ENCODE measurements at places on chromosomes 13 and 19. TPM values are rescaled to one million over a fixed set of nuclear protein-coding genes. Genes with fewer than 3 reads are reported as not detected.

Gene IL4I1
- 3.7 TPM for total RNA-seq

Gene CNFN
- total RNA-seq: not detected

Gene BORA
- 3.8 TPM for total RNA-seq

Gene METTL21C
- total RNA-seq: not detected

Gene TLE6
- 8.8 TPM for total RNA-seq

- no peaks in the 10 kb centered on the region for H3K27me3 ChIP-seq
- peaks cover 9% of the 10 kb centered on the region for H3K4me1 ChIP-seq
- H3K4me3 ChIP-seq: no peak overlapping the region
These were observed 5.1 kb downstream of the ZSWIM9 start for GRCh38 chr19:48175578-48175977.

GRCh38 chr19:4851551-4852290 lies 15.7 kb downstream of the PLIN3 start:
- peaks cover 4% of the 10 kb centered on the region for H3K36me3 ChIP-seq
- peak; percentile 53 for DNase-seq
- no peak overlapping the region for H3K27ac ChIP-seq
- no peak overlapping the region for H3K4me3 ChIP-seq

- H3K4me1 ChIP-seq: no peaks in the 10 kb centered on the region
- no peak overlapping the region for H3K27ac ChIP-seq
- H3K36me3 ChIP-seq: no peaks in the 10 kb centered on the region
- DNase-seq: no peak
- H3K27me3 ChIP-seq: no peaks in the 10 kb centered on the region
These were observed 162.5 kb upstream of the TSHZ3 start for GRCh38 chr19:31511696-31512095.

- DNase-seq: no peak
- no peak overlapping the region for H3K4me3 ChIP-seq
- no peak overlapping the region for H3K27ac ChIP-seq
- no peaks in the 10 kb centered on the region for H3K27me3 ChIP-seq
- peaks cover 3% of the 10 kb centered on the region for H3K36me3 ChIP-seq
These were observed 38.1 kb downstream of the NUFIP1 start for GRCh38 chr13:44951184-44951583.

DNA sequence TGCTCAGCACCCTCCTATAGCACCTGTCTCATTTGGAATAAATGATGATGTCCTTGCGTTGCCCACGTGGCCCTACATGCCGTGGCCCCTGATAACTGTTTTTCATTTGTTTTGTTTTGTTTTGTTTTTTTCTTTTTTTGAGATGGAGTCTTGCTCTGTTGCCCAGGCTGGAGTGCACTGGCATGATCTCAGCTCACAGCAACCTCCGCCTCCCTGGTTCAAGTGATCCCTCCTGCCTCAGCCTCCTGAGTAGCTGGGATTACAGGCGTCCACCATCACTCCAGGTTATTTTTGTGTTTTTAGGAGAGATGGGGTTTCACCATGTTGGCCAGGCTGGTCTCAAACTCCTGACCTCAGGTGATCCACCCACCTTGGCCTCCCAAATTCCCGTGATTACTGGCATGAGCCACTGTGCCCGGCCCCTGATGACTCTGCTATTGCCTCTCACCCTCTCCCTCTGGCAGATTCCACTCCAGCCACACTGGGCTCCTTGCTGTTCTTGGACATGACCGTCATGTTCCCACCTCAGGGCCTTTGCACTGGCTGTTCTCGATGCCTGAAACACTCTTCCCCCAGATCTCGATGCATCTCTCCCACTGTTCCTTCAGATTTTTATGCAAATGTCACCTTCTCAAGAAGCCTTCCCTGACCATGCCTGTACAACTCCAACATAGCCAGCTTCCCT lies 7.4 kb downstream of the C5AR2 start:
- H3K36me3 ChIP-seq: no peaks in the 10 kb centered on the region
- H3K4me3 ChIP-seq: no peak overlapping the region
- DNase-seq: no peak
- no peak overlapping the region for H3K27ac ChIP-seq
- H3K4me1 ChIP-seq: no peaks in the 10 kb centered on the region
- no peaks in the 10 kb centered on the region for H3K27me3 ChIP-seq

DNA sequence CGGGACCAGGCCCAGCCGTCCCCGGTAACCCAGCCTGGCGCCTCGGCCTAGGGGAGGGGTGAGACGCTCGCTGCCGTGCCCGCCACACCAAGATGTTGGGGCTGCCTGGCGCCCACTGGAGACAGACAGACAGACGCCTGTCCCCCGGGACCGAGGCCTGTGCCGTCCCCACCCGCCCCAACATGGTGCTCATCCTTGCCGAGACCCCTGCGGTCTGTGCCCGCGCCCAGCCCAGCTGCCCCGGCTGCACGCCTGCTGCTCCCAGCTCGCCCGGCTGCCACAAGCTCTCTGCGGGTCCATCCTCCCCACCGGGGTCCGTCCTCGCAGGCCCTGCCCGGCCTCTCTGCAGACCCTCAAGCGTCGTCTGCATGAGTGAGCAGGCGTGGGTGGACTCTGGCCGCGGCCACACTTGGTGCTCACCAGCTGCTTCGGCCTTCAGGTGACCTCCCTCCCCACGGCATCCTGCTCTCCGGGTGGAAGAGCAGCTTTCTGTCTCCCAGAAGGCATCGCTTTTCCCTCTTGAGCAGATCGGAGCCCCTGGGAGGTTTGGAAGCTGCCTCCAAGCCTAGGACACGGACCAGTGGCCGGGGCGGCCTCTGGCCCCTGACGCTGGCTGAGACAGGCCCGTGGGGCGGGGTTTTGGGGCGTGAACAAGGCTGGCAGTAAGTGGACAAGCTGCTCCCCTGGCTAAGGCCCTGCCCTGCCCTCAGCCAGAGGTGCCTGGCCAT lies 6.7 kb upstream of the TMPRSS9 start:
- no peak overlapping the region for H3K27ac ChIP-seq
- H3K36me3 ChIP-seq: peaks cover 17% of the 10 kb centered on the region
- no peak overlapping the region for H3K4me3 ChIP-seq
- H3K27me3 ChIP-seq: no peaks in the 10 kb centered on the region
- no peaks in the 10 kb centered on the region for H3K4me1 ChIP-seq

GRCh38 chr13:96460609-96461008 lies 370.7 kb downstream of the HS6ST3 start:
- peak; percentile 60 for DNase-seq
- no peaks in the 10 kb centered on the region for H3K36me3 ChIP-seq
- no peaks in the 10 kb centered on the region for H3K27me3 ChIP-seq

GRCh38 chr13:43014162-43014561 lies 9.2 kb upstream of the DNAJC15 start:
- H3K4me1 ChIP-seq: no peaks in the 10 kb centered on the region
- no peak overlapping the region for H3K4me3 ChIP-seq
- H3K27me3 ChIP-seq: no peaks in the 10 kb centered on the region
- no peaks in the 10 kb centered on the region for H3K36me3 ChIP-seq

GRCh38 chr13:32616883-32617511 lies 30.7 kb downstream of the PDS5B start:
- no peak overlapping the region for H3K27ac ChIP-seq
- no peak for DNase-seq
- H3K27me3 ChIP-seq: no peaks in the 10 kb centered on the region
- no peaks in the 10 kb centered on the region for H3K4me1 ChIP-seq

GRCh38 chr19:27767234-27767633 lies 1445.7 kb downstream of the UQCRFS1 start:
- no peak overlapping the region for H3K4me3 ChIP-seq
- no peak overlapping the region for H3K27ac ChIP-seq
- no peak for DNase-seq
- H3K27me3 ChIP-seq: no peaks in the 10 kb centered on the region

DNA sequence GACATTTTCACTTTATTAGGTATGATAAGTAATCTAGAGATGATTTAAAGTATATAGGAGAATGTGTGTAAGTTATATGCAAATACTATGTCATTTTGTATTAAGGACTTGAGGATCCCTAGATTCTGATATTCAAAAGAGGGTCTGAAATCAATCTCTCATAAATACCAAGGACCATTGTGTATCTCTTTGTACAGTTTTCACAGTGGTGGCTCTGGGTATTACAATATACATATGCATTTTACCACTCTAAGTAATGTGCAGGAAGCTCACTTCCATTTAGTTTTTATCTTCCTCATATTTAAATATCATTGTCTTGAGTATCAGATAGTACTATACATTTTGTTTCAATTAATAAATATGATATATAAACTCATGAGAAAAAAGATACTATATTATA lies 862.6 kb upstream of the PCDH20 start:
- no peaks in the 10 kb centered on the region for H3K4me1 ChIP-seq
- no peak overlapping the region for H3K27ac ChIP-seq
- H3K27me3 ChIP-seq: no peaks in the 10 kb centered on the region
- H3K36me3 ChIP-seq: no peaks in the 10 kb centered on the region
- no peak for DNase-seq

DNA sequence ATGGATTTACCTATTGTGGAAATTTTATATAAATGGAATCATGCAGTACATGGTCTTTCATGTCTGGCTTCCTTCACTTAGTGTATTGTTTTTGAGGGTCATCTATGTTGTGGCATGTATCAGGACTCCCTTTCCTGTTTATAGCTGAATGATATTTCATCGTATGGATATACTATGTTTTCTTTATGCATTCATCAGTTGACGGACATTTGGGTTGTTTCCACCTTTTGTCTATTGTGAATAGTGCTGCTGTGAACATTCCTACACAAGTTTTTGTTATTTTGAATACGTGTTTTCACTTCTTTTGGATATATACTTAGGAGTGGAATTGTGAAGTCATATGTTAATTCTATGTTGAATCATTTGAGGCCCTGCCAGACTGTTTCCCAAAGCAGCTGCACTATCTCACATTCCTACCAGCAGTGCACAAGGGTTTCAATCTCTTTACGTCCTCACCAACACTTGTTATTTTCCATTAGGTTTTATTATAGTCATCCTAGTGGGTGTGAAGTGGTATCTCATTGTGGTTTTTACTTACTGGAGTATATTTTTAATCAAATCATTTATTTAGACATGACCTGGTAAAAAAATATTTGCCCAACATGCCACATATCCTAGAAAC lies 262.7 kb downstream of the DLEU7 start:
- peak overlapping the region; percentile 81 for H3K27ac ChIP-seq
- H3K36me3 ChIP-seq: no peaks in the 10 kb centered on the region
- H3K27me3 ChIP-seq: no peaks in the 10 kb centered on the region
- H3K4me1 ChIP-seq: peaks cover 10% of the 10 kb centered on the region

- H3K27me3 ChIP-seq: no peaks in the 10 kb centered on the region
- no peaks in the 10 kb centered on the region for H3K36me3 ChIP-seq
- H3K4me3 ChIP-seq: no peak overlapping the region
- peak; percentile 81 for DNase-seq
- H3K27ac ChIP-seq: peak overlapping the region; percentile 46
- H3K4me1 ChIP-seq: peaks cover 21% of the 10 kb centered on the region
These were observed 22.9 kb downstream of the LRCH1 start for GRCh38 chr13:46575818-46576221.
